ENCODE measurements at places on chromosomes 5 and 9.

DNA sequence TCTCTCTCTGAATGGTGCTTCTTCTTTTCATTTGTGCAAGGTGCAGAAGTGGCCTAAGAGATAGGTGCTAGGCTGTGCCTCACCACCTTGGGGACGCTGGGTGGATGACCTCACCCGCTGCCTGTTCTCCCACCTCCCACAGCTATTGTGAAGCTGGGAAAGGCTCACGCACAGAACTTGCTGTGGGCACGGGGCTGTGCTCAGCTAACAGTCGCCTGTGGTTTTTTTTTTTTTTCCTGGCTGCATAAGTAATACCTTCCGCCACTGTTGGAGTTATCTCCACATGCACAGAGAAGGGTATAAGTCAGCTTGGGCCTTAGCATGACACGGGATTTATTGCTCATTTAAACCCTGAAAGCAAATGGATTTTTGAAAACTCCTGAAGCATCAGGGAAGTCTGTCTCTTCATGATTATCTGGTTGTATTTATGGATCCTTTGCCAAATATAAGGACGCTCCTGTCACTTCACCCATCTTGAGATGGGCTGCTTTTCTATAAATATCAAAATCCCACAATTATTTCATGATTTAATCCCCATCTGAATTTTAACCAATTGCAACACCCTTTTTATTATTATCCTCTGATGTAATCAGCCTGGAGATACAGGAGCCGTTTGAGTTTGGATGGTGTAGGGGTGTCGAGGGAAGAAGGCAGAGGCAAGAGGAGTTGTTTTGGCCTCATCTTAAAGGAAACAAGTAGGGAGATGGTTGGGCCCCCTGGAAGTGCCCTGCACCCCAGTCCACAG, 9.0 kb downstream of the DBH start:
- no peak for DNase-seq

- DNase-seq, result no peak
Observed at GRCh38 chr5:135073761-135074345, 39.8 kb upstream of the PITX1 start.

DNA sequence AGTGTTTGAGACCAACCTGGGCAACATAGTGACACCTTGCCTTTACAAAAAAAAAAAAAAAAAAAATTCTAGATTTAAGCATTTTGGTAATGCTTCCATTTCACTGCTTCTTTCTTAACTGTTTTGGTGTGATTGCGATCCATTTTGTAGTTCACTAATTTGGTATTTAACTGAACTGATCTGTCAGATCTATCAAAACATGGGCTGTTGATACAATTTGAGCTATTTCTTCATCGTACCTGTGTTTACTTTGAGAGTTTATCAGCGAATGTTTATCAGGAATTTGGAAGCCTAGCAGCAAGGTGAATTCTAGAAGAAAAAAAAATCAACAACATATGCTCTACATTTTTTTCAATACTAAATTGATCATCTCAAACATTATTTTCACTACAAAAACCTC, 864.9 kb upstream of the WWC1 start:
- DNase-seq, result no peak

DNA sequence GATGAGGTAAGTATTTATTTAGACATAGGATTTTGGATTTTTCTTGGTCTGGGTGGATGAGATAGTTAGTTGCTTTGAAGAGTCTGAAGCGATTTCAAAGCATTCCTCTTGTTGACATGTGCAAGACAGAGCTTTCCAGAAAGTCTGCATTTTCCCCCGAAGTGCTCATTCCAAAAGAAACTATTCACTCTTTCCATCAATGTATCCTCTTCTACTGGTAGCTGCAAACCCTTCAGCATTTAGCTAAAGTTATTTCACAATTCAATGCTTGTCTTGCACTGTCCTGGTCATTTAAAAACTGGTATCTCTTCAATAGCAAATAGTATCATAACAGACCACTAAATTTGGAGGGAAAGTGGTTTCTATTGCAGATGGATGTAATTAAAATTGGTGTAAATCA, 13.0 kb downstream of the NREP start:
- no peak for DNase-seq

DNA sequence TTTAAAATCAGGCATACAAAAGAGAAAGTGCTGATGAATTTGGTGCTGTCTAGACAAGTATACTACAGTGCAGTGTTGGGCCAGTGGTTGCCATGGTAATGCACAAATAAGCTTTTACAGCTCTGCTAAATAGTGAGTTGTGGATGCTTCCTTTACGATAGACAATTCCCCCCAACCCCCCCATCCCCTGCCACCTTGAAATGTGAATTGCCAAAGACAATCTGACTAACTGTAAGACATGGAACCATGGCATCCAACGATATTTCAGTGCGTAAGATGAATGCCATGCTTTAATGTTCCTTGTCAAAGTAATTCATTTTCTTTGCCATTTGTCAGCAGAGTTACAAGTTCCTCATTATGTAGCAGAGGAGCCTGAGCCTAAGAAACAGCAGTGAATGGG, 91.5 kb upstream of the NREP start:
- DNase-seq, result no peak

GRCh38 chr5:52928689-52929088, 60.5 kb upstream of the ITGA2 start:
- DNase-seq, result no peak

GRCh38 chr5:180126716-180127681, 55.4 kb upstream of the RNF130 start:
- DNase-seq, result no peak

DNA sequence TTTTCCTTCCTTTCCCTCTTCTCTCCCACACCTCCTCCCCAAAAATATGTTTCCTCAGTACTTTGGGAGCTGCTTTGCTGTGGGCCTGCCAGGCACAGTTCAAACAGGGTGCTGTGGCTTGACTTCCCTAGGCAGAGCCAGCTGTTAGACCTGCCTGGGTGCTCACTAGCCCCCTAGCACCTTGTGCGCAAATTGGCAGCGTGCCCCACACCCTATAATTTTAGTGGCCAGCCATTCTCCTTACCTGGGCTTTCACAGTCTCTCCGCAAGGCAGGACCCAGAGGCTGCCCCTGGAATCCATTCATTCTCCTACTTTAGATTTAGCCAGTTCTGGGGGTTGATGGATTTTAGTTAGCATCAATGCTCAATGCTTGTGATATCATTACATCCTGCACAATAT, 72.3 kb downstream of the ANGPTL2 start:
- DNase-seq, result no peak

GRCh38 chr9:93905473-93906133, 49.6 kb downstream of the BARX1 start:
- no peak for DNase-seq

DNA sequence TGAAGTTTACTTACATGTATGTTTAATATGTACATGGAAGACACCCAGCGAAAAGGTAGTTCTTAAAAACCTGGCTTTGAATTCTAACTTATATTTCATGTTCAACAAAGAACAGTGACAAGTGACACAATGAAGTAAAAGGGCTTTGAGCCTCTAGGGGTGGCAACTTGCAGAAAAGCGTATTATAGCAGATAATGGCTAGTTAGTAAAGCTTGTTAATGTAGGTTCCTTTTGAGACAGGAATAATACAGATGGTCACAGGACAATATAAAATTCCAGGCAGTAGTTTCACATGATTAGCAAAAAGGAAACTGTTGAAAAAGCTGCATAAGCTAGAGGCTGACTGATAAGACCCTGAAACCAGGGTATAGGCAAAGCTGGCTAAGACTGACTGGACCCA, 132.4 kb upstream of the FTMT start:
- DNase-seq, result no peak

GRCh38 chr5:36311956-36312355, 10.3 kb upstream of the RANBP3L start:
- no peak for DNase-seq

GRCh38 chr5:124401476-124402143, 344.8 kb downstream of the ZNF608 start:
- DNase-seq, result no peak

- no peak for DNase-seq
Observed at GRCh38 chr9:93267681-93268505, 84.0 kb downstream of the WNK2 start.

DNA sequence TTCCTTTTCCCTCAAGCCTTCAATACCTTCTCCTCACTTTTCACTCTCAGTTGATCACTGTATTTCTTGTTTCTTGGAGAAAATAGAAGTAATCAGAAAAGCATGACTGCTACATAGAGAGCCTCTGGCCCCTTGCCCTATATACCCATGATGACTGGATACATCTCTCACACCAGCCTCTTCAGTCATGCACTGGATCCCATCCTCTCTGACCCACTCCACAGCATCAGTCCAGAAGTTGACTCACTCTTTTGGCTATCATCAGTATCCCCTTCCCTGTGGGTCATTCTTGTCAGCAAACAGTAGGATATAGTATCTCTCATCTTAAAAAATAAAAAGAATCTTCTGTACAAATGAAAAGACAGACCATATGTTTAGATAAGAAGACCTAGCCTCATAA, 32.9 kb downstream of the PTCD2 start:
- DNase-seq, result no peak
